ENCODE measurements at places on chromosomes 1 and 21. TPM values are rescaled to one million over a fixed set of nuclear protein-coding genes. Genes with fewer than 3 reads are reported as not detected.

GRCh38 chr1:96764469-96764868 lies 42.9 kb downstream of the PTBP2 start:
- no peak for DNase-seq

GRCh38 chr1:45337630-45338325 lies 2.2 kb upstream of the TOE1 start:
- DNase-seq, result no peak

- no peak for DNase-seq
Measured at GRCh38 chr1:208524925-208525324, 280.7 kb upstream of the PLXNA2 start.

- peak; percentile 73 for DNase-seq
Measured at GRCh38 chr1:52955129-52955970, 28.3 kb downstream of the SCP2 start.

DNA sequence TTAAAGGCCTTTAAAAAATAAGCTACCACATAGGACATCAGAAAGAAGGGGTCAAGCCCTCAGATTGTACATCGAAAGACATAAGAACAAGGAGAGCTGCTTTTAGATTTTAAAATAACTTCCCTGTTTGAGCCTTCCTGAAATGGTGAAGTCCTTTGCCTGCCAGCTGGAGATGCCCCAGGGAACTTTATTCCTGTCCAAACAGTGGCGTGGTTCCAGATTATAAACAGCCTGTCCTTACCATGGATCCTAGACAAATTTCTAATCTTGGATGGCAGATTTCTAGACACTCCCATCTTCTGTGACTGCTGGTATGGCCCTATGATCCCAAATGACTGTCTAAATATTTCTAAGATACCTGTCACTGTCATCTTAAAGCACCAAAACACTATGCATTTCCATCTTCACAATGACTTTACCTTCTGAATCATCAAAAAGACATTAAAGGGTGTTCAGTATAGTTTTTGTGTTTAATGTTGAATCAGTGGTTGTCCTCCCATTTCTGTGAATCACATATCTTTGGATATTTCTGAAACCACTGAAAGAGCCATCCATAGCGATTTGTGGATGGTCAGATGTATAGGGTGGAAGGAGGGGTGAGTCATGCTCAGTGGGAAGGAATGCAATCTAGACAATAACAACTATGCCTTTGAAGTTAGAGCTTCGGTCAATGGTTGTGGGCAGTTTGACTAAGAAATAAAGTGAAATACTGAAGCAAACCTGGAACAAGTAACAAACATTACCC lies 23.2 kb downstream of the ILDR2 start:
- no peak for DNase-seq

DNA sequence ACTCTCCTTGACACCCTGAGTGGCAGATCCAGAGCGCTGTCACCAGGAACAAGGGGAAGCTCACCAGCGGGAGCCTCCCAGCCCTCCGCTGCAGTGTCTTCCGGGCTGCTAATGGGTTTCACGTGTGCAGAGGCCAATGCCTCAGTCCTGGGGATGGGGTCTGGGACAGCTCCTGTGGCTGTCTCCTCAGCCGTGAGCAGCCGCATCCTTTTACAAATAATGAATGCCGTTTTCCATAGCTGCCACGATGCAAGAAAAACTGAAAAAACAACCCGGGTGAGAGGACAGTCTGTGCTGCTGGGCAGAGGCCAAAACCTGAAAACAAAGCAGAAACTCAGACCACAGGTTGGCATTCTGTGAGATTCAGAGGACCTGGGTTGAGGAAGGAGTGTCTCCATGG lies 212.2 kb upstream of the RAB4A start:
- DNase-seq, result no peak

DNA sequence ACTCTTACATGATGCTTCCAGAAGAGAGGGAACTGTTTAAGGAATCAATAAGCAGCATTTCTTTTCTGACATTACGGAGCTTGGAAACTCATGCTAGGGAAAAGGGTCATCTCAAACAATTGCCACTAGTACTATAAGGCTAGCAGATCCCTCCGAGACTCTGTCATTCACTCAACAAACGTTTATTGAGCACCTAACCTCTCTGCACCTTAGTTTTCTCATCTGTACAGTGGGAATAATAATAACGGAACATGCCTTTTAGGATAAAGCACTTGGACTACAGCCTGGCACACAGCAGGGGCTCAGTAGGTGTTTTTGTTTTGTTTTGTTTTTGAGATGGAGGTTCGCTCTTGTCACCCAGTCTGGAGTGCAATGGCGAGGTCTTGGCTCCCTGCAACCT lies 51.3 kb downstream of the SYF2 start:
- DNase-seq, result no peak

DNA sequence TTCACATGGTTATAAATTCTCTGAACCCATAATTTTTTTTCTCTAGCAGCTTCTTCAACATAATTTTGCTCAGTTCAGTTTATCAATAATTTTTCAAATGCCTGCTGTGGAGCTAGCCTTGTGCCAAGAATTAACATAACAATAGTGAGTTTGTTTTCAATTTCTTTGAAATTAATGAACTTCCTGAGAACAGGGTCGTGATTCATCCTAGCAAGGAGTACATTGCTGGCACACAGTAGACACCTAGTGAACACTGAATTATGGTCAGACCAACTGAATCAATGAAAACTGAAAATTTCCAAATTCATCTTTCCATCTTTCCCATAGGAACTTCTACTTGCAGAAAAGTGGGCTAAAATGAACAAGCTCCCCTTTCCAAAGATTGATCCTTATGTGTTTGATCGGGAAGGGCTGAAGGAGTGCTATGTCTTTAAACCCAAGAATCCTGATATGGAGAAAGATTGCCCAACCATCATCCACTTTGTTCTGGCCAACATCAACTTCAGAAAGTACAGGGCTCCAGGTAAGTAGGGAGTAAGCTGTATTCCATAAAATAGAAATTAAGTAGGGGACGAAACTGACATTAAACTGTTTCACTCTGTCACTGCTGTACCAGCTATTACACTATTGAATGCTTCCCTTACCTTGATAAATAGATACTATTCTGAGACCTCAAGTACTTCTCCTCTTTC lies 148.7 kb downstream of the PLA2G4A start:
- DNase-seq, result no peak

GRCh38 chr1:21532992-21533534 lies 23.8 kb downstream of the ALPL start:
- no peak for DNase-seq

DNA sequence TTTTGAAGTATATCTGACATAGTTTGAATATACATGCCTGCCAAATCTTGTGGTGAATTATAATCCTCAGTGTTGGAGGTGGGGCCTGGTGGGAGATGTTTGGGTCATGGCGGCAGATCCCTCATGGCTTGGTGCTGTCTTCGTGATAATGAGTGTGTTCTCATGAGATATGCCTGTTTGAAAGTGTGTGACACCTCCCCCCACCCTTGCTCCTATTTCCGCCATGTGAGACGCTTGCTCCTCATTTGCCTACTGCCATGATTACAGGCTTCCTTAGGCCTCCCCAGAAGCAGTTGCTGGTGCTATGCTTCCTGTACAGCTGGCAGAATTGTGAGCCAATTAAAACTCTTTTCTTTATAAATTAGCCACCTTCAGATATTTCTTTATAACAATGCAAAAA lies 436.6 kb upstream of the BEND5 start:
- no peak for DNase-seq

GRCh38 chr1:71850936-71851335 lies 431.4 kb downstream of the NEGR1 start:
- no peak for DNase-seq

- no peak for DNase-seq
Measured at GRCh38 chr21:38789275-38789674, 16.5 kb upstream of the ETS2 start.

The BCAR3 gene
- 23.1 TPM for polyA plus RNA-seq

The CALML6 gene
- polyA plus RNA-seq, result 0.36 TPM

The OR2M7 gene
- not detected for polyA plus RNA-seq

The SLAMF9 gene
- not detected for polyA plus RNA-seq

The FYB2 gene
- 0.37 TPM for polyA plus RNA-seq

The C8B gene
- not detected for polyA plus RNA-seq
